ENCODE measurements at places on chromosomes 5 and 9.

DNA sequence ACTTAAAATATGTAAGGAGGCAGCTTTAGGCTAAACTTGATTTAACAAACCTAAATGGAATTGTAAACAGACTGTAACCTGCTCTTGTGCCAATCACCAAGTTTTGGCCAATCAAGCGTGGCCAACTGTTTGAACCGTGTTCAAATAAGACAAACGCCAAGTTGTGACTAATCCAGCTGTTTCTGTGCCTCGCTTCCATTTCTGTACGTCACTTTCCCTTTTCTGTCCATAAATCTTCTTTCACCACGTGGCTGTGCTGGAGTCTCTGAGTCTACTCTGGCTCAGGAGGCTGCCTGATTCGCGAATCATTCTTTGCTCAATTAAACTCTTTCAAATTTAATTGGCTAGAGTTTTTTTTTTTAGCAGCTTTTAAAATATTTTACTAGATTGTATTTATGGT, 71.3 kb downstream of the LIX1 start:
- DNase-seq: no peak

DNA sequence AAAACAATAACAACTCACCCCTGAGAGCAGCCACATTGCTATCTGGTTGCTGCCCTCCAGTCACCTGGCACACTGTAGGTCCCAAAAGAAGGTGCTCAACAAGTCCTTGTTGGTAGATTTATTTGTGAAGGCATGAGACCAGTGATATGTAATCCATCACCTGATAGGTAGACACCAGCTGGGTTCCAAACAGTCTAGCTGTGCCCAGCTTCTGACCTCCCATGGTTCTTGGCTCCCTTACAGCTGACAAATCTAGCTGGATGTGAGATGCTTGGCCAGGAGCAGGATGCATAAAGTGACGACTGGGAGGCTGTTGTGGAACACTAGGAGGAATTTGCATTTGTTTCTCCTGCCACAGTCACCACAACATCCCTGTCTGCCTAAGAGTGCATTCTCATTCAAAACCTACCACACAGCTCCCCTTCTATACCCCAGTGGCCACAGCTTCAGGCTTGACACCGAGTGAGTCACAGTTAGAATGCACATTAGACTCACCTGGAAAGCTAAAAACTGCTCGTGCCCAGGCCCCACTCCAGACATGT, 7.8 kb upstream of the VLDLR start:
- DNase-seq: no peak

DNA sequence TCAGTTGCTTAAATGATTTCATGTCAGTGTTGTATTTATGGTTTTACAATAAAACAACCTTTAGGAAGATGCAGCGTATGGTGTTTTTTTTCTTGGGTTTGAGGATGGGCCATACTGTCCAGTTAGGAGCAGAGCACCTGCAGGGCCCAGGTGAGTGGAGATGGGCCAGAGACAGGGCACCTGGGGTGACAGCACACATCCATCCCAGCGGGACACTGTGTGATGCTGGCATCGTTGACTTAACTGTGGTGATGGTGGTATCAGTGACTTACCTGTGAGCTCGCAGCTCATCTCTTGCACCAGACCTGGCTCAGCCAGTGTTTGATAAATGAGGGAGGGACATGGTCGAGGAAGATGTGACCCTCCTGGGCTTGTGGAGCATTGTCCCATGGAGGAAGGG, 21.6 kb downstream of the AMBP start:
- no peak for DNase-seq

DNA sequence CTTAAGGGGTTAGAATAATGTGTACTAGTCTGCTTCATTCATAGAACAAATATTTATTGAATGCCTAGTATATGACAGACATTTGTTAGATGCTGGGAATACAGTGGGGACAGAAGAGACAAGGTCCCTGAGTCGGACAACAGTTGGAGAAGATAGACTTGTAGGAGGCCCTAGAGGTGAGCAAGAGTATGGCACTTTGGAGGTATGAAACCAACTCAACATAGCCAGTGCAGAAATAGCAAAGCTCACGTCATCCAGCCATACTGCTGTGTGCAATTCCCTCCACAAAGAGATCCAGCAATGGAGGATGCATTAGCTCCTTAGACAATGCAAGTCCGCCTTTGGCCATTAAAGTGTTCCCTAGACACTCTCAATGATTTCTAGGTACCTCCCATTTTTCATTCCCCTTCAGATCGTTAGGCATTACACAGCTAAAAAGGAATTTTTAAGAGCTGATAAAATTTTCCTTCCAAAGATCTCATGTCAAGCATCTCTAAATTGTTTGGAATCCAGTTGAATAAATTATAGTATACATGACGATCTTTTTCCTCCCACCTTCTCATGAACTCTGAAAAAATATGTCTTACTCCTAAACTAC, 1949.6 kb upstream of the WWC1 start:
- no peak for DNase-seq

DNA sequence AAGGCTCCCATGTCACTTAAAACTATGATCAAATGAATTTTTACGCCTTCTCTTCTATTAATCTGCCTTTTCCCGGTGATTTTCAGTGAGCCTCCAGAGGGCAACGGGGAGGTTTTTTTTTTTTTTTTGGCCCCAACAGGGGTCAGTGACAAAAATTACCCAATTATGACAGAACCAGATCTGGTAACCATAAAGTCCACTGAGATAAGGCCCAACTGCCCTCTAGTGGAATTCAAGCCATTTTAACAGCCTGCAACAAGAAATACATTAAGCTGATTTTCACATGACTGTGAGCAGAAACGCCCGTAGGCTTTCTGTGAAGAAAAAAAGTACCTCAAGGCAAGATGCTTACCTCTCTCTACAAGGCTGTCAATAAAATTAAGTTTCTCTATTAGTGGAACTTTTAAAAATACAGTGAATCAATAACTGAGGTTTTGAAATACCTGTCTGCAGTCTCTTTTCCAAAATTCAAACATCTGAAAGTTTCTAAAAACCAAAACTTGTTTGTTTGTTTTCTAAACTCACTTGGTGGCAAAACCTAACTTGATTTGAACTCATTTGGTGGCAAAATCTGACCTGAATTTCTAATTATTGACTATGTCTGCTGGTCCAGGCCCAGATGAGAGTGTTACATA, 49.7 kb upstream of the FST start:
- DNase-seq: no peak

DNA sequence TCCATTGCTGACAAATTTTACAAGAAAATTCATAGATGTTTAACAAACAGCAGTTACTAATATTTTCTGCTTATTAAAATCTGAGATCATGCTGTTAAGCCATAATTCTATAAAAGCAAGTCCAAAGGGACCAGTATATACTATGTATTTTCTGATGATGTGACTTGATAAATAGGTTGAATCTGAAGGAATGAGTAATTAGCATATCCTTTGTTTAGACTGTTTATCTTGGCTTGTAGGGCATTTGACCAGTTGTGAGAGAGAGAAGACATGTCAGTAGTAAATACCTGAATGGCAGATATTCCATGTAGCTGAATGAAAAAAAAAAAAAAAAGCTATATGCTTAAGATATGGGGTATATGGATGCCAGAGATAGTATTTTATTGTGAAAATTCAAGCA, 14.6 kb downstream of the CPEB4 start:
- no peak for DNase-seq

- no peak for DNase-seq
Measured at GRCh38 chr5:92145852-92146251, 762.7 kb upstream of the ARRDC3 start.

DNA sequence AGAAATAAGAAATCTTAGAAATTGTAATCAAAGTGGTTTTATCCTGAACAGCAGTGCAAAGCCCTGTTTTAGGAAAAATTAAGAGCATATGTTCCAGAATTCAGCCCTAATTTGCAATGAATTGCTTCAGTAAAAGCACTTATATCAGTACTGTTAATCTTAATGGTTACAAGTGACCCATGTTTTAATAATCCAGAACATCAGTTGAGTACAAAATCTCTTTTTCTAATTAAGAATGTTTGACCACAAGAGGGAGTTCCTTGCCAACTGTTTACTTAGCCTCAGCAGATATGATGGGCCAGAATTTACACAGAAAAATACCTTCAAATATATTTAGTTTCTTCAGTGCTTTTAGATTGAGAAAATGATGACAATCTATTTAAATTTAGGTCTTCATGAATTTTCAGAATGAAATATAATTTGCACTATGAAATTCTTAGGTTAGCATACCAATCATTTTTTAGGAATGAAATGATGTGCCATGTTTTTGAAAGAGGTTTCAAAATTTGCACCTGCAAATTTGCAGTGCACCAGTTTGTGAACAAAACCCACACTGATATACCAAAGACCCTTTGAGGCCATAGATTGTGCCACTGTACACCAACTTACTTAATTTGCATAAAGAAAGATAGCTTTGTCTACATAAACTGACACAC, 926.3 kb upstream of the ARRDC3 start:
- no peak for DNase-seq

DNA sequence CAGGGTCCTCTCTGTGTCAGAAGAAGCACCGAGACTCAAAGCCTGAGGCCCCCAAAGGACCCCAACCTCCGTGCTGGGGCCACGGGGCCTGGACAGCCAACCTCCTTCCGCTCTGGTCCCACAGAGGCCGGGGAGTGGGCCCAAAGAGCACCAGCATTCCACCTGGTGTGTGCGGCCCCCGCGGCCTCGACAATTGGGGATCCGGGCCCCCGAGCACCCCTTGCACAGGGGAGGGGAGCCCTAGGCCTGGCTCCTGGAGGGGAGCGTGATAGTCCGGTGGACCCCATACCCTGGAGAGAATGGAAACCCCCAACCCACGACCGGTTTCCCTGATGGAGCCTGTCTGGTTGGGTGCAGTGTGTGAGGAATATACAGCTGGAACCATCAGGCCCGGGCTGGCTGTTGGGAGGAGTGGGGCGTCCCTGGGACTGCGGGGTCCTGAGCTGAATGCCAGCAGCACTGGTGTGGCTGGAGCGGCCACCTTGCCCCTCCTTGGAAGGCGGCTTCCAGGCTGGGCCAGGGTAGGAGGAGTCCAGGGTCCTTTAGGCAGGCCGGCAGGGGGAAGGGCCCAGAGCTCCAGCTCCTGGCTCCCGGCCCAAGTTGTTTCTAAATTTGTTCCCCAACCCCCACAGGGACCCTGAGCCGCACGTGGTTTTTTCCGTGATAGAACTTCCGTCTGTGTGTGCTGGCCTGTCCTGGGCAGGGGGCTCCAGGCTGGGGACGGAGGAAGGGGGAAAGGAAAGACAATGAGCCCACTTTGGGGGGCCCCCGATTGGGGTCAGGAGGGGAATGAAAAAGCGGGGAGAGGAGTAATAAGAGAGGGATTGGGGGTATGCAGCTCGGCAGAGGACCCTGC, 825 bp upstream of the TOR4A start:
- no peak for DNase-seq

GRCh38 chr9:105339849-105340248, 95.4 kb downstream of the SLC44A1 start:
- no peak for DNase-seq

GRCh38 chr5:61758711-61759110, 426.7 kb downstream of the ZSWIM6 start:
- DNase-seq: no peak

DNA sequence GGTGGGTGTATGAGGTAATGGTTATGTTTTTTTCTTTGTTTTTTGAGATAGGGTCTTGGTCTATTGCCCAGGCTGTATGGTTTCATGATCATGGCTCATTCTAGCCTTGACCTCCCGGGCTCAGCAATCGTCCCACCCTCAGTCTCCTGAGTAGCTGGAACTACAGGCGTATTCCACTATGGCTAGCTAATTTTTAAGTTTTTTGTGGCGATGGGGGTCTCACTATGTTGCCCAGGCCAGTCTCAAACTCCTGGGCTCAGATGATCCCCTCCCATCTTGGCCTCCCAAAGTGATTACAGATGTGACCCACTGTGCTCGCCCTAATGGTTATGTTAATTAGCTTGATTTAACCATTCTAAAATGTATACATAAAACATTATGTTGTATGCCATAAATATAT, 5.6 kb downstream of the CNTLN start:
- no peak for DNase-seq

- DNase-seq: no peak
Measured at GRCh38 chr5:72692231-72692637, 124.2 kb upstream of the TNPO1 start.

- no peak for DNase-seq
Measured at GRCh38 chr5:107466233-107466769, 204.4 kb downstream of the EFNA5 start.

- no peak for DNase-seq
Measured at GRCh38 chr5:181218795-181219124, 4.3 kb upstream of the TRIM41 start.

DNA sequence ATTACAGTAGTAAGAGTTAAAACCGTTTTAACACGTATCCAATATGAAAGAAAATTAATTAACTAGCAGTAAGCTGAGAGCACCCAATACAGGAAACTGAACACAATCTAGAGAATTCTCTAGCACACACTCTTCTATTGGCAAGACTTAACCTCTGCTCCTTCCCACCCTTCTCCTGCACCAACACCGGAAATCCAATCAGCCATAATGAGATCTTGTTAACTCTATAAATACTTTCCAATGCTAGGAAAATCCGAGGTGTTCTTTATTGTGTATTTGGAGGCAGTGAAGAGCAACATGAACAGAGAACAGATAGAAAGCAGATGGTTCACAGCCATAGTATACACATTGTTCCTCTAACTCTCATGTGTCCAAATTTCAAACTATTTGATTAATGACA, 591.7 kb downstream of the CETN3 start:
- DNase-seq: no peak

GRCh38 chr5:170353961-170354360, 35.2 kb downstream of the KCNMB1 start:
- no peak for DNase-seq

DNA sequence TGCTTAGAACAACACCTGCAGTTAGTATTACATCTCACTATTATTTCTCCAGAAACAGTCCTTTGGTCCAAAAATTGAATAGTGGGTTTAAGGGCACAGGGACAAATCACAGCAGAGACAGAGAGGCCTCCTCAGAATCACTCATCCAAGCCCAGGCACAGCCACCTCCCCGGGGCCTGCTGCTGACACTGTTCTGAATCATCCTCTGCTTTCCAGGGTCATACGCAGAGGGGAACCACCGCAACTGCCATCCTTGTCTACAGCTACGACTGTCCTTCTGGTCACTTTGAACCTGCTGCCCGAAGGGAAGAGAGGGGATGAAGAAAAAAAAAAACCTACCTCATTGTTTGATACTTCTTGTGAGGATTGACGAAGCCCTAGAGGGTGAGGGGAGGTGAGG, 35.3 kb upstream of the MAN2A1 start:
- DNase-seq: no peak

- DNase-seq: no peak
Measured at GRCh38 chr5:15009420-15009819, 137.8 kb upstream of the ANKH start.

DNA sequence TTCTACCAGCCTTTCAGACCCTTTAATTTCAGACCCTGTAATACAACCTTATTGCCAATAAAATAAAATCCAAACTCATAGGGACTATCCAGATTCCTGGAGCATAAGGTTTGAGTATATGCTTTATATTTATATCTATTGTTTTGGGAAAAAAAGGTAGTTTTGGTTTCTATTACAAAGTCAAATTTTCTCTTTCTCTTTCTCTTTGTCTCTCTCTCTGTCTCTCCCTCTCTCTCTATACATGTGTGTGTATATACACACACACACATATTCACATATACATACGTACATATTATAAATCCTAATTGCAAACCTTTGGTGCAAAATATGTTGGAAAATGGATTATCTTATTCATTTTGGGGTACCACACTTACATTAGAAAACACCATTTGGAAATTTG, 39.0 kb downstream of the TMEM232 start:
- DNase-seq: no peak
